Fibroblast of villous mesenchyme (primary cell): ENCODE measurements at places on chromosomes 11 and 22. TPM values are rescaled to one million over a fixed set of nuclear protein-coding genes. Genes with fewer than 3 reads are reported as not detected.

DNA sequence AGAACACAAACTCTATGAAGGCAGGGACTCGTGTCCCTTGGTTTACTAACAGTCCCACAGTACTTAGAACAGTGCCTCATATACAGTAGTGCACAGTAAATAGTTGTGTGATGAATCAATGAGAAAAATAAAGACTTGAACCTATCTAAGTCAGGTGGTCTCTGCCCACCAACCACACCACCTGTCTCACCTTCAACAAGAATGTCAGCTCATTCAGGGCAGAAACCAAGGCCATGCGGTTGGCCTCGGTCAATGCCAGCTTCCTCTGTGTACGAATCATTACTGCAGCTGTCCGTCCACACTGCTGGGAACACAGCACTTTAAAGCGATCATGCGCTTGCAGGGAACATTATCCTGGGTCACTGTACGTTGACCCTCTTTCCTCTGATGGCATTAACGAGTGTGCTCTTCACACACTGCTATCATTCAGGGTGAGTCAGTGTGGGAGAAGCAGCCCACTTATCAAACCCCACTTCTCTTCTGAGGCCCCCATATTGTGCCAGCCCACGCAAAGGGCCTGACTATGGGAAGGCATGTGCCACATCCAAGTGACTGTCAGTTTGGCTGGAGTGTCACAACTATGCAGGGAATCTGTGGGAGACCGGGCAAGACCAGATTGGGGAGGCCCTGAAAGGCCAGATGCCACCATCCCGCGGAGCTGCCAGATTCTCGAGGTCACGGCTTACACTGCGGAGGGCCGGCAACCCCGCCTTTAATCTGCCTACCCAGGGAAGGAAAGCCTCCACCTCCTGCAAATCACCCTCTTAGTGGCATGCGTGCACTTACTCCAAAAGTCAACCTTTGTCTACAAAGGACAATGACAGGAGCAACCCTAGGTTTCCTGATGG, 36.1 kb downstream of the LARGE1 start:
- no peak for DNase-seq

GRCh38 chr11:1504581-1505290, 18.2 kb upstream of the MOB2 start:
- no peak for DNase-seq

DNA sequence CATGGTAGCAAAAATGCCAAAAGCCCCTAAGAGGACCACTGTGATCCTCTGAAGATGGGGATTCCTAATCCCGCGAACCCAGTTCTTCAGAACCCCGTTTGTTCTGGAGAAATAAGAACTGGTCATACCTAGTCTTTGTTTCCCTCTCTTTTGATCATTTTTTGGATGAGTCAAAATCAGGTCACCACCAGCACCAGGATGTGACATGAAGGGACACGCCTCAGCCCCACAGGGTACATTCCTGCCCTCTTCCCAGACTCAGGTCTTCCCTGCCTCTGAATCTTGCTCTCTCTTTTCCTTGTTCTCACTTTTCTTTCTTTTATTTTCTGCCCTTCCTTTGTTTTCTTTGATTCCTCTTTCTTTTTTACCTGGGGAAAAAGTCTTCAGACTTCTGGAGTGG, 14.6 kb upstream of the ANO1 start:
- no peak for DNase-seq

GRCh38 chr11:86693518-86693917, 21.1 kb upstream of the ME3 start:
- DNase-seq = no peak

GRCh38 chr11:85307366-85307765, 319.8 kb downstream of the DLG2 start:
- no peak for DNase-seq

Gene TRPM5
- total RNA-seq = not detected in 2 replicates

Gene CCDC188
- total RNA-seq = 0.43 and 0.97 TPM in 2 replicates

- DNase-seq = peak; percentile 81
These were observed 281.6 kb downstream of the TBC1D22A start for GRCh38 chr22:47043835-47044721.

- no peak for DNase-seq
These were observed 43.7 kb upstream of the ISX start for GRCh38 chr22:35022291-35022690.

DNA sequence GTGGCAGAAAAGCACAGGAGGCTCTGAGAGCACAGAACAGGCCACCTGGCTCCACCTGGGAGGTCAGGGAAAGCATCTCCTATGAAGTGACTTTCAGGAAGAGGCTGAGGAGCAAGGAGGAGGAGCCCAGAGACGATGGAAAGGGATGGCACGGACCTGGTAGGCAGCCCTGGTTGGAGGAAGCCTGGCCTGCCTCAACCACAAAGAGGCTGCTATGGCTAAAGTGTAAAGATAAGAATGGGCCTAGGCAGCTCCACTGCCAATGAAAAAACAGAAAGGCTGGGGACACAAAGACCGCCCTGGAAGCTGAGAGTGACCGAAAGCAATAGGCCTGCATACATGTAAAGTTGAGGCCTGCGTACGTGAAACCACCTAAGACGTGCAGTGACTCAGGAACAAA, 31.2 kb upstream of the ETS1 start:
- DNase-seq = no peak

Gene CD6
- not detected in 2 replicates for total RNA-seq

DNA sequence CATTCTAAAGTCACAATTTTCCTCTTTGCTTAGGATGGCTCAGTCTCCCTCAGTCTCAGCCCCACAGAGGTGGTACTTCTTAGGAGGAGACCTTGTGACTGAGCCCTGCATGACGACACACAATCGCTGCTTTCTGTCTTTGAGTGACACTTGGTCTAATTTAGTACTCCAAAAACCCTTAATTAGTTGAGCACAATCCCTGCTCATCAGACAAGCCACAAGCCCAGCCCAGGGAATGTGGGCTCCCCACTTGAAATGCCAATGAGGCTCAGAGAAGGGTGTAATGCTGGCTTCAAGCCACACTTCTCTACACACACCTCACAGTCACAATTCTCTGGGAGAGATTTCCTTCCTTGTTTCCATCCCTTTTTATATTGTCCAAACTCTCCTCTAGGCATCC, 101.8 kb downstream of the FEZ1 start:
- DNase-seq = no peak

- no peak for DNase-seq
These were observed 2.7 kb downstream of the CHRM4 start for GRCh38 chr11:46388619-46389449.

GRCh38 chr11:35106595-35106994, 32.4 kb upstream of the CD44 start:
- no peak for DNase-seq

DNA sequence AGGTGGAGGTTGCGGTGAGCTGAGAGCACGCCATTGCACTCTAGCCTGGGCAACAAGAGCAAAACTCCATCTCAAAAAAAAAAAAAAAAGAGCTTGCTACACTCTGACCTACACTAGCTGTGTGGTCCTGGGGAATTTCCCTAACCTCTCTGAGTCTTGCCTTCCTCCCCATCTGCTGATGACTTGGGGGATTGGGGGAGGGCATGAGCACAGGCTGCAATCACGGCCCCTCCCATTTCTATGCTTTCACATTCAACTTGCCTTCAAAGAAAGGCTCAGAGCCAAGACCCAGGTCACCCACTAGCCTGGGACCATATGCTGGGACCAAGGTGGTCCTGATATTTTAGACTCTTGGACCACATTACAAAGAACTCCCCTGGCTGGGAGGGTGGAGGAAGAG, 39.8 kb upstream of the TEF start:
- no peak for DNase-seq

GRCh38 chr11:76397383-76397782, 16.3 kb downstream of the GVQW3 start:
- DNase-seq = no peak

Gene APLP2
- 180 and 278 TPM in 2 replicates for total RNA-seq

Gene PITPNB
- 23.2 and 29.4 TPM in 2 replicates for total RNA-seq

DNA sequence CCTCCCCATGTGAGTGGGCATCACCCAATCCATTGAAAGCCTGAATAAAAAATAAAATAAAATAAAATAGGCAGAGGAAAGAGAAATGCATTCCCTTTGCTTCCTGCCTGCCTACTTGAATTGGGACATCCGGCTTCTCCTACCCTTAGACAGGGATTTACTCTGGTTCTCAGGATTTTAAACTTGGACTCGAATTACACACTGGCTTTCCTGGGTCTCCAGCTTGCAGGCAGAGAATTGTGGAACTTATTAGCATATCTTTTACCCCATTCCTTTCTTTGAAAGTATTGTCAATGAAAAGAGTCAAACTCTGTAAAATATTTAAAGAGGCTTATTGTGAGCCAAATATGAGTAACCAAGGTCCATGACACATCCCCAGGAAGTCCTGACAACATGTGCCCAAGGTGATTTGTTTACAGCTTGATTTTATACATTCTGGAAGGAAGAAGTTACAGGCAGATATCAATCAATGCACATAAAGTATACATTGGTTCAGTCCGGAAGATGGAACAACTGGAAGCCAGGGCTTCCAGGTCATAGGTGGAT, 78.4 kb upstream of the CCDC90B start:
- DNase-seq = no peak

GRCh38 chr22:22746963-22747933, 102.8 kb downstream of the GGTLC2 start:
- no peak for DNase-seq

Gene EFCAB6
- total RNA-seq = 0.32 and 0.86 TPM in 2 replicates

Gene RASGRP2
- 10.3 and 12.5 TPM in 2 replicates for total RNA-seq

- no peak for DNase-seq
These were observed 244.1 kb downstream of the AASDHPPT start for GRCh38 chr11:106321601-106322000.

Gene VWCE
- total RNA-seq = 1.3 and 2.2 TPM in 2 replicates

Gene OR6A2
- 0.32 and 0.43 TPM in 2 replicates for total RNA-seq

- no peak for DNase-seq
These were observed 429.5 kb downstream of the TBC1D22A start for GRCh38 chr22:47191671-47192650.

DNA sequence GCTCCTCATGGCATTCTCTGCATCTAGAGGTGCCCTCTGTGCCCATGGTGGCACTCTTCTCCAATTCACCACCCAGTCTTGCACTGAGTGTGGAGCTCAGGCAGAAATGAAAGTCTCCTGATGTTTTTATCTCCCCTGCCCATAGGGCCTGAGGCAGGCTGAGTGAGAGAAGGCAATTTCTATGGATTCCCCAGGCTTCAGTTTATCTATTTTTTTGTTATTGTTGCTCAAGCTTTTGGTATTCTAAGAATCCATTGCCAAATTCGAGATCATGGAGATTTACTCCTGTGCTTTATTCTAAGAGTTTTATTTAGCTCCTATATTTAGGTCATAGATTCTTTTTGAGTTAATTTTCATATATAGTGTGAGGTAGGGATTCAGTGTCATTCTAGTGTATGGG, 40.7 kb downstream of the TSPAN18 start:
- DNase-seq = peak; percentile 61

DNA sequence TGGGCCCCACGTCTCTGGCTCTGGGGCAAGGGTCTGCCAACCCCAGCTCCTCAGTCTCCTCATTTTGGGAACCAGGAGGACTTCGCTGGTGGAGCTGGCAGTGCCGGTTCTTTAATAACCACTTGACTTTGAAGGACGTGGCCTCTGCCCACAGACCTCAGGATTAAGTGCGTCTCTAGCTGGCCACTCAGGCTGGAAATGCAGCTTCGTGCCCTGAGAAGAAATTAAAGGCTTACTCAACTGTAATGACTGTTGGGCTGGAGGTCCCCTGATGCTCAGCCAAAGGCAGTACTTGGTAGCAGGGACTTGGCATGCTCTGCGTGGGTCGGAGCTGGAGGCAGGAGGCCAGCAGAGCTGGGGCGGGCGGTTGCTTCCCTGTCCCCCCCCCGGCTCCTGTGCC, 16.7 kb upstream of the PARVG start:
- no peak for DNase-seq

Gene HORMAD2
- total RNA-seq = not detected in 2 replicates

- DNase-seq = peak; percentile 74
These were observed 41.1 kb downstream of the RBFOX2 start for GRCh38 chr22:35987487-35987886.

DNA sequence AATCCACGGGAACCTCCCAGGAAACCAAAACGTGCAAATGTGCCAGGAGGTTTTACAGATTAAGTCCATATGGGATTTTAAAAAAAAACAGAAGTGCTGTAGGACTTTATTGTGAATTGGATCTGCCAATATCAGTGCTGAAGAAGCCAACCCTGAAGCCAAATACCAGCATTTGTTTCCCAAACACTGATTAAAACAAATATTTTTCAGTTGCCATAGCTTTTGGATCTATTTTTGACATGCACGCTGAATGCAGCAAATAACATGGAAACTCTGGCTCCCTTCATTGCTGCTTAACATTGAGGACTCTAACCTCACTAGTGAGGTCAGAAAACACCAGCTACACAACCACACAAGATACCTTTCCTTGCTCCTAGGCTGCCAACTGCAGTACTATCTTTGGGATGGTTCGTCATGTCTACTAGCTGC, 28.4 kb upstream of the SIK2 start:
- no peak for DNase-seq

Gene MMP7
- total RNA-seq = 0.43 and 2.6 TPM in 2 replicates
